LHCN-M2 (cell line): ENCODE measurements at places on chromosomes 12 and 14. TPM values are rescaled to one million over a fixed set of nuclear protein-coding genes. Genes with fewer than 3 reads are reported as not detected.

Gene RTL1
- not detected in 2 replicates for total RNA-seq

Gene LRTM2
- not detected in 2 replicates for total RNA-seq

DNA sequence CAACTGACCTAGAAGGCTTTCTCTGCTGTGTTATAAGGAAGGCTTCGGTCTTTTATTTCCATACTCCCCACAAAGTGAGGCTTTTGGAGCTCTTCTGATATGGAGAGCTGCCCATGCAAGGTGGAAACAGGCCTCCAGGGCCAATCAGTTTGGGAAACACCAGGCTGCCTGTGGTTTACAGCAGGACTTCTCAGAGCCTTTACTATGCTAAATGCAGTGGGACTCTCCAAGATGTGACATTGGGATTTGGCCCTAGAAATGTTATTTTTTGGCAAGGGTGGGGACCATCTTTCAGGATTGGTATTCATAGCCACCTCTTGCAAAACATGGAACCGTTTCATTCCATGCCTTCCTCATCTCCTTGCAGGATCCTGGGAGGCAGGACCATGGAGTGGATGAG lies 3.7 kb downstream of the ACACB start:
- DNase-seq: no peak

DNA sequence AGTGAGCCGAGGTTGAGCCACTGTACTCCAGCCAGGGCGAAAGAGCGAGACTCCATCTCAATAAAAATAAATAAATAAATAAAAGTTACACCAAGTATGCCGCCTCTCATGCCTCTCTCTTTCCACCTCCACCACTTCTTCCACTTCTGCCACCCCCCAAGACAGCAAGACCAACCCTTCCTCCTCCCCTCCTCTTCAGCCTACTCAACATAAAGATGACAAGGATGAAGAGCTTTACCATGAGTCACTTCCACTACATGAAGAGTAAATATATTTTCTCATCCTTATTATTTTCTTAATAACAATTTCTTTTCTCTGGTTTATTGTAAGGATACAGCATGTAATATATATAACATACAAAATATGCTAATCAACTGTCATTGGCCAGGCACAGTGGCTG lies 3.6 kb upstream of the TMED2 start:
- no peak for DNase-seq
